ENCODE measurements at places on chromosomes 4 and X.

DNA sequence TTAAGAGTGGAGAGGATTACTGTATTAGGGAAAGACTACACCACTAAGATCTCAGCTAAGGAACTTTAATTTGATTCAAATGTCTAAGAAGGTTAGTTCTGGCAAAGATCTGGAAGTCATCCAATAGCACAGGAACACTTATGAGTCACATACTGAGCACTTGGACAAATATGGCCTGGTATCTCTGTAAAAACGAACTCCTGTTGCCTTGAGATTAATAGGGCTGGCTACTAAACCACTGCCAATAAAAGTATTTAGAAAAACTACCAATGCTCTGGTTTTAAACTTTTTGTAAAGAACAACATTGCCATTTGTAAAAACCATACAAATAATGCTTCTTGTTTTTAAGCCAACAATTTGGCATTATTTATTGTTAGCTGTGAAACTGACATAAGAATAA is 70.5 kb downstream of the SEC24D start:
- DNase-seq, result peak; percentile 92

DNA sequence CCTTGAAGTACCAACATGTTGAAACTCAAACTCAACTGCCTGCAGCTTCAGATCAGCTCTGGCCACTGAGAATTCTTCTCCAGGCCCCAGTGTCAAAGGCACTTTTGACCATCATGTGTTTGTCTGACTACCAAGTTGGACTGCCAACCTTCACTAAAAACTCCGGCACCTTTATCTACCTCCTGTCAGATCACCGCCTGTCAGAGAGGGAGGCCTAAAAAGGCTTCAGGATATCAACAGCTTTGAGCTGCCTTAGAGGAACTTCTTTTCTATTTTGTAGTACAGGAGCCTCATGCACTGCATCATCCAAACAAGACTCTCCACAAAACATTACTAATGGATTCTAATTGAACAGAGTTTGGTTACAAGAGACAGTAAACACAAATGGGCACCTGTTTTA is 2.8 kb downstream of the ACSL1 start:
- DNase-seq, result no peak

DNA sequence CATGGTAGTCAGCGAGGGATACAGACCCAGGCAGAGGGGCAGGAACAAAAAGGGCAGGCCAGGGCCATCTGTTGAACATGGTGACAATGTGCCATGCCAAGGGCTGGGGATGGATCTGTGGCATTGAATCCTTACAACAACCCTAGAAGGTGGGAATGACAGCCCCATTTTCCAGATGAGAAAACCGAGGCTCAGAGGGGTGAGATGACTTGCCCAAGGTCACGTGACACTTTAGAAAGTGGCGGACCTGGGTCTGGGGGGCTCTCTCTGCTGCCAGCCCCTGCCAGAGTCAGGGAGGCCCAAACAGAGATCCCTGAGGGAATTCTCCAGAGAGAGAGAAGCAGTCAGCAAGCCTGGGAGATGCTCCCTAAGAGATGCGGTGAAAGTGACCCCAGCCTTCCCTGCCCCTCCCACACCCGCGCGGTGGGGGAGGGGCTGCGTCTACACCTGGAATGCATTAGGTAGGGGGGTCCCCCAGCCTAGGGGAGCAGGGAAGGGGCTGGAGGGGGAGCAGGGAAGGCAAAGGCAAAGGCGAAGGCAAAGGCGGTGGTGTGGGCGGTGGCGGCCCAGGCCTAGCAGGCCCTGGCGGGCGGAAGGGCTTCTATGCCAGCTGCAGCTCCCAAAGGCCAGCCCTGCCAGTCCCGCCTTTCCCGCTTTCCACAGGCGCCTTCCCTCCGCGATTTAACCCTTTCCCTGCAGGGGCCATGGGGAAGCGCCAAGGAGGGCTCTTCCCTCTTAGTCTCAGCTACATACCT is 13.0 kb downstream of the FGD1 start:
- no peak for DNase-seq

DNA sequence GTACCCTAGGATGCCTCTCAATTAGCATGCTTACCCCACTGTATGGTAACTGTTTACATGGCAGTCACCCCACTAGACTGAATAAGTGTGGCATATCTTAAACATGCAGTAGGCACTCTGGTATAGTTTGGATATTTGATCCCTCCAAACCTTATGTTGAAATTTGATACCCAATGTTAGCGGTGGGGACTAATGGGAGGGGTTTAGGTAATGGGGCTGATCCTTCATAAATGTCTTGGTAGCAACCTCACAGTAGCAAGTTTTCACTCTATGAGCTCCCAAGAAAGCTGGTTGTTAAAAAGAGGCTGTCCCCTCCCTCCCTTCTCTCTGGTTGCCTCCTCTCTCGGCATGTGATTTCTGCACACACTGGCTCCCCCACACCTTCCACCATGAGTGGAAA is 10.1 kb downstream of the TMEM150C start:
- no peak for DNase-seq

- no peak for DNase-seq
These were observed 26.7 kb upstream of the ZCCHC13 start for GRCh38 chrX:74277320-74277719.
